Activated CD4-positive, alpha-beta T cell treated with anti-CD3 and anti-CD28 coated beads, Interleukin-2, amount 10 ng/mL, durations not matched to agents 24 days and 14 days (primary cell): ENCODE measurements at places on chromosomes 4 and X.

GRCh38 chr4:184958127-184958922, 60.0 kb upstream of the HELT start:
- DNase-seq: no peak

DNA sequence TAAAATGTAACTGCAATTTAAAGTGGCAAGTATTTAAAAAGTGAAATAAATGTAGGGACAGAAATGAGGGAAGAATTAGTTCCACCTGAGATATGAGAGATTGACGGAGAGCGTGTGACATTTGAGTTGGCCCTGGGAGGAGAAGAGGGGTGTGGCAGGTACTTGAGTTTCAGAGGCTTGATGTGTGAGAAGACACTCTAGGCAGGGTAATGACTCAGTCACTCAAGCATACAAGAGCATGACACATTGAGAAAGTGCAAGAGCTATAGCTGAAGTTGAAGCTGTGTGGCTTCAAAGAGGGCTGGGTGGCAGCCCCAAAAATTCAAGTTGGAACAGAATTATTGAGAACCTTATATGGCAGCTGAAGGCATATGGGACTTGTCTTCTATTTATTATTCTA, 420.5 kb downstream of the SLITRK2 start:
- DNase-seq: no peak

GRCh38 chr4:24768604-24769003, 26.8 kb upstream of the SOD3 start:
- DNase-seq: no peak

- no peak for DNase-seq
These were observed 13.6 kb upstream of the HELT start for GRCh38 chr4:185004562-185005218.

GRCh38 chr4:102869569-102870197, 891 bp downstream of the CISD2 start:
- peak; percentile 56 for DNase-seq

- DNase-seq: no peak
These were observed 423 bp downstream of the HEPH start for GRCh38 chrX:66164470-66164869.

GRCh38 chr4:46946919-46947536, 38.0 kb upstream of the COX7B2 start:
- DNase-seq: no peak

- DNase-seq: peak; percentile 54
These were observed 2.1 kb upstream of the FAT1 start for GRCh38 chr4:186725469-186726425.

DNA sequence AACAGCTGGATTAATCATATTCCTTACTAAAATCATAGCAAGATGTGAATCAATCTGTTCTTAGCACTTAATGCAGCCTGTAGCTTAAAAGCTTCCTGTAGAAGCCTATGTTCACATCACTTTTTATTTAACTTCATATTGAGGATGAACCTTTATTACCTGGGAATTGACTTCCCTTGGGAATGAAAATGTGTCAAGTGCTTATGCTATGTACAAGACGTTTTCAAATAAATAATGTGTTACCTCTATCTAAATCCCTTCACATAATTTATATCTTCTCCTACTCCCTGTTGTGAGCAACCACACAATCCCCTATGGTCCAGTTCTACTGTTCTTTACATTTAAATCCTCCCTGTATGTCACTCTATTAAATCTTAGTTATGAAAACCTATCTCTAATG, 633.1 kb downstream of the FSTL5 start:
- no peak for DNase-seq

GRCh38 chr4:151251603-151252304, 25.2 kb upstream of the PRSS48 start:
- no peak for DNase-seq

DNA sequence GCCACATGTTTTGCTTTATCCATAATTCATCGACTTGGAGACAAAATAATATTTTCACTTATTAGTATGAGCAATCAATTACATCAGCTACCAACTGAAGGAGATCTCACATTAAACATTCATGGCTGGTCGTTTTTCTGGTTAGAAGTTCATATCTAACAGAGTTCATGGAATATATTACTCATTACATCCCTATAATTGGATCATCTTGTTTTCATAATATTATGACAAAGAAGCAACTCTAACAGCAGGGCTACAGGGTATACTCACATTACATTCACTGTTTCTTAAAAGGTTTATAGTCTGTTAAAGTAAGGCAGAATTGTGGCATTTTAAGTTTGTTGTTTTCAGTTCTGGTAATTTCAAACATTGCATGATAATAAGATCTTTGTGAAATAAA, 33.0 kb downstream of the GSTCD start:
- DNase-seq: no peak

GRCh38 chr4:137952116-137952515, 290.0 kb downstream of the SLC7A11 start:
- no peak for DNase-seq

DNA sequence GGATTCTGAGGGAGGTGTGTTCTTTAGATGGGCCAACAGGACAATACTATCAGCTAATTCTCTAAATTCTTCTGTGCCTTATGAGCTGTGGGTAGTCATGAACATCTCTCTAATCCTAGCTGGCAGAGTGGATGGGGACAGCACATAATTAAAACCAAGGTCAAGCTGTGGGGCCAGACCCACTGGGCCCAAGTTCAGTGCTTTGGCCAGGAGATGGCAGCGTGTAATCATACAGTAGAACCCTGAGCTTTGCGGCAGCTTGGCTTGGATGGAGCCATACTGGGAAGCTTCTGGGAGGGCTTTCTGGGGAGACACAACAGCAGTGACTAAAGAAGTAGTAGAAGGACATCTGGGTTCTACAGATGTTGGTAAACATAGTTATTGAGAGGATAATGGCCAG, 140.3 kb upstream of the CXCL13 start:
- peak; percentile 67 for DNase-seq

DNA sequence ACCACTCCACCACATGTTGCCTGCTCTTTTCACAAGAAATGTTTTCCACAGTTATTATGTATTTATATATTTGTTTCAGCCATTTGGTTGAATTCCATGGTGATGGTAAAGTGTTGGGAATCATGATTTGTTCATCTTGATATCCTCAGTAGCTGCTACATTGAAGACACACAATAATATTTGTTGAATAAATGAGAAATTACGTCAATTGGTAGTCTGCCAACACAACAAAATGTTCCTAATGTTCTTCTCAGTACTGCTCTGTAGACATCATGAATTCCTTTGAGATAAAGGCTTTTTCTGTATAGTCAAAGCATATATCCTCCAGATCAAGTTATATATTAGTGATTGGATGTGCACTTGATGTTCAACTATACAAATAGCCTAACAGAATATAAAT, 29.5 kb downstream of the CXXC4 start:
- no peak for DNase-seq

GRCh38 chrX:49286581-49286980, 16.9 kb upstream of the GAGE10 start:
- no peak for DNase-seq

DNA sequence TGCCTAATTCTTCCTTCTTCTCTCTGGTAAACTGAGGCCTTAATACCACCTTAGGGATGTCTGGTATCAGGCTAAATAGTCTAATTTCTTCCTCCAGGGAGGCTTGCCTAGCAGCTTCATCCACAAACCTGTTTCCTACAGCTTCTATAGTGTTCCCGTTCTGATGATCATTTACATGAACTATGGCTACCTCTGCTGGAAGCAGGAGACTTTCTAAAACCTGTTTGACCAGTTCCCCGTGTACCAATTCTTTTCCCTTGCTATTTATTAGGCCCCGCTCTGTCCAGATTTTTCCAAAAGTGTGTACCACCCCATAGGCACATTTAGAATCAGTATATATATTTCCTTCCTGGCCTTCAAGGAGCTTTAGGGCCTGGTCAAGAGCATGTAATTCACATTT, 5.8 kb upstream of the USP38 start:
- DNase-seq: no peak

- DNase-seq: no peak
These were observed 179.1 kb upstream of the KLHL4 start for GRCh38 chrX:87338510-87338909.

DNA sequence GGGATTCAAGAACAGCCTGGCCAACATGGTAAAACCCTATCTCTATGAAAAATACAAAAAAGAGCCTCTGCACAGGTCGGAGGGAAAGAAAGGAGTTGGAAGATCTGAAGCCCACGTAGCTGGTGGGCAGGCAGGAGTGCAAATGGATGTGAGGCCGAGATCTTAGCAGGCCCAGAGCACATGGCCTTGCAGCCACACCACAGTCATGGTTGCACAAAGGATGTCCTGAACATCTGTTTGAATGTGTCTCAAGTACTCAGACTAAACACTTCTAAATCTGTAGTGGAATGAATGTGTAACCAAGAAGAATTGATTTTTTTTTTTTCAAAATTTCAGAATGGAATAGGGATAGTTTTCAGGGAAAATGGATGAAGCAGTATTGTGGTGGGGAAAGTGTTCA, 10.8 kb downstream of the CA5B start:
- DNase-seq: no peak

GRCh38 chr4:107349732-107350131, 313.6 kb upstream of the DKK2 start:
- DNase-seq: no peak

GRCh38 chr4:112735474-112735951, 98.6 kb downstream of the LARP7 start:
- peak; percentile 65 for DNase-seq

GRCh38 chr4:176645246-176645960, 147.3 kb downstream of the VEGFC start:
- no peak for DNase-seq

GRCh38 chr4:76275486-76276124, 24.1 kb downstream of the FAM47E start:
- no peak for DNase-seq

GRCh38 chr4:144655491-144655890, 9.5 kb downstream of the HHIP start:
- DNase-seq: no peak

GRCh38 chrX:21725496-21725895, 32.4 kb downstream of the SMPX start:
- DNase-seq: no peak

DNA sequence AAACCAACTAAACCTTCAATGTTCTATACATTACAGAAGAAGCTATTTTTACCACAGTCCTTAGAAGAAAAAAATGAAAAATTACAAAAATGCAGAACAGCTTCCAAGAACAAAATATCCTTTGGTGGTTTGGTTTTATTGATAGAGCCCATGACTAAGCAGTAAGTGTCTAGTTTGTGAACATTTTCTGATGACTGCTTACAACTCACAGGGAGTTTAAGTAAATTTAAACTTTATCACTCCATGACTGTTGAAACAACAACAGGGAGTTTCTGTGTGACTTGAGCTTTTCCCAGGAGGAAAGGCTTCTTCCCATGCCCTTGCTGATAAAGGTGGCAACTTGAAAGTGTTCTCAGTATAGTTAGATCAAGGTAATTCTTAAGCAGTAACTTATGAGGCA, 2.9 kb downstream of the PF4 start:
- no peak for DNase-seq

GRCh38 chrX:120269373-120270035, 18.9 kb downstream of the ZBTB33 start:
- peak; percentile 57 for DNase-seq

GRCh38 chr4:3304831-3305609, 12.2 kb downstream of the RGS12 start:
- no peak for DNase-seq

DNA sequence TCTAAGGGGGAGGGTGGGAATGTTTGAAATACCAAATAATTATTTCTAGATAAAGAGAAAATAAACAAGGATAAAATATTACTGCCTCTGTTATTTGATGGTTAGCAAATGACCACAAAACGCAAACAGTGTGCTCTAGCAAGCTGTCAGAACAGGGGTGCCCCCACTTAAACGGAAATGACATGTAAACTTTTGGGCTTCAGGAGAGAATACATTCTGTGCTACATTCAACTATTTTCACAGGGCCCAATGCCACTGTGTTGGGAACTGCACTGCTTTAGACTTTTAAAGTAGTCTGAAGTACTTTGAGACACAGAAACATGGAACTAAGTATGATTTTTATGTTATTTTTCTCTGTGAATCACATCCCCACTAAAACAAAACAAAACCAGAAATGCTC, 14.1 kb downstream of the CD40LG start:
- DNase-seq: peak; percentile 70

GRCh38 chr4:104064646-104065577, 345.1 kb upstream of the TACR3 start:
- DNase-seq: no peak

DNA sequence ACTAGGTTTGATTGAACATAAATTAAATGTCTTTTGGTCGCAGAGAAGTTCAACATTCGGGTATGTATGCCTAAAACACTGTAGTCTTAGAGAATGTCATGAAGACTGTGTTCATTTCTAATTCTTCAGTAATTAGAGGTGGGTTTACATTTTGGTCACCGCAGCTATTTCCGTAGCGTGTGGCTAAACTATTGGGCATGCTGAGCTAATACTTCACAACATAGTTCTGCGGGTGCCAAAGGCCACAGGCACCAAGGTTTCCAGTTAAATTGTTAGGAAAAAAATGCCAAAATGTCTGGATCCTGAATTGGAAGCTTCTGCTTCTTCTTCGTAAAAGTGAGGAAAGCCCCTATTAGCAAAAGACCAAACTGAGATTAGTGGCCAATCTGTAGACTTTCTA, 25.1 kb downstream of the SMIM31 start:
- DNase-seq: no peak

GRCh38 chr4:108092288-108092687, 76.4 kb downstream of the LEF1 start:
- DNase-seq: peak; percentile 53

- peak; percentile 54 for DNase-seq
These were observed 33.2 kb upstream of the MID1IP1 start for GRCh38 chrX:38768079-38768478.

DNA sequence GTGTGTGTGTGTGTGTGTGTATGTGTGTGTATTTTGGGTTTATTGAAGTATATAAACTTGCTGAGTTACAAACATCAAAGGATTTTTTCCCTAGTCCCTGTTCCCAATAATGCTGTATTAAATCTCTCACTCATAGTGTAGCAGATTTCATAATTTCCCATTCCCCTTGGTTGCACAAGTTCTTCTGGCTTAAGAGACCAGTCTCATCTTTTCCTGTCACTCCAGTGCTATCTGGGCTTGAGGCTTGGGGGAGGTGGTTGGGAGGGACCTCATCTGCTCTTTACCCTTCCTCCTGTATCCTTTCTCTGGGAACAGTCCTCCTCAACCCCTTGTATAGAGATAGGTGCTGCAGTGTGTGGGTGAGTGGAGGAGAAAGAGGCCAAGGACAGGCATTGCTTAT, 285.4 kb upstream of the BOD1L1 start:
- no peak for DNase-seq

GRCh38 chrX:27336466-27337091, 126.6 kb downstream of the PPP4R3C start:
- peak; percentile 66 for DNase-seq

DNA sequence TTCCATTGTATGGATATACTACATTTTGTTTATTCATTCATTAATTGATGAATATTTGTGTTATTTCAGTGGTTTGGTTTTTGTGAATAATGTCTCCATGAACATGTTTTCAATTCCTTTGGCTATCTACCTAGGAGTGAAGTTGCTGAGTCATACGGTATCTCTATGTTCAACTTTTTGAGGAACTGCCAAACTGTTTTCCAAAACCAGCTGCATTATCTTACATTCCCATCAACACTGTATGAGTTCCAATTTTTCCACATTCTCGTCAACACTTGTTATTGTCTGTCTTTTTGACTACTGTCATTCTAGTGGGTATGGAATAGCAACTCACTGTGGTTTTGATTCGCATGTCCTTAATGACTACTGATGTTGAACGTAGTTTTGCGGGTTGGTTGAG, 388.6 kb upstream of the MAGEB2 start:
- DNase-seq: no peak

GRCh38 chr4:129578336-129578735, 482.4 kb downstream of the C4orf33 start:
- DNase-seq: no peak

- DNase-seq: no peak
These were observed 145.4 kb downstream of the QDPR start for GRCh38 chr4:17366496-17366895.
